Mesothelial cell of epicardium (in vitro differentiated cells): ENCODE measurements at places on chromosomes 16 and 17. TPM values are rescaled to one million over a fixed set of nuclear protein-coding genes. Genes with fewer than 3 reads are reported as not detected.
A peak's percentile ranks its signal among the peaks of the same experiment; 100 is the strongest.

The MT1G gene
- total RNA-seq: not detected in 3 replicates

The NHLRC4 gene
- total RNA-seq: 2.3 to 3.0 TPM (median 2.7 TPM) in 3 replicates

The PRR29 gene
- total RNA-seq: 1.9 to 2.0 TPM (median 2.0 TPM) in 3 replicates

- H3K4me1 ChIP-seq: no peaks in the 10 kb centered on the region
- DNase-seq: no peak
- no peak overlapping the region for H3K27ac ChIP-seq
- peaks cover 6% of the 10 kb centered on the region for H3K27me3 ChIP-seq
- H3K36me3 ChIP-seq: no peaks in the 10 kb centered on the region
Observed at GRCh38 chr16:60318486-60318885, 1584.4 kb upstream of the GOT2 start.

DNA sequence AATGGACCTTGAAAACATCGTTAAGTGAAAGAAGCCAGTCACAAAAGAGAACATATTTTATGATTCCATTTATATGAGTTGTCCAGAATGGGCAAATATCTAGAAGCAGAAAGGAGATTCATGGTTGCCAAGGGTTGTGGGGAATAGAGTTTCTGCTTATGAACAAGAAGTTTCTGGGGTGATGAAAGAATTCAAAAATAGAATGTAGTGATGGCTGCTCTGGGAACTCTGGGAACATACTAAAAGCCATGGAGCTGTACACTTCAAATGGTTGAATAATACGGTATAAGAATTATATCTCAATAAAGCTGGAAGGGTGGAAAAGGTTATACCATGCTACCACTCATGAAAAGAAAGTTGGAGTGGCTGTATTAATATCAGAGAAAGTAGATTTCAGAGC lies 18.5 kb downstream of the AKTIP start:
- no peak overlapping the region for H3K27ac ChIP-seq
- H3K36me3 ChIP-seq: peaks cover 67% of the 10 kb centered on the region
- H3K4me1 ChIP-seq: no peaks in the 10 kb centered on the region
- DNase-seq: no peak
- H3K27me3 ChIP-seq: no peaks in the 10 kb centered on the region

DNA sequence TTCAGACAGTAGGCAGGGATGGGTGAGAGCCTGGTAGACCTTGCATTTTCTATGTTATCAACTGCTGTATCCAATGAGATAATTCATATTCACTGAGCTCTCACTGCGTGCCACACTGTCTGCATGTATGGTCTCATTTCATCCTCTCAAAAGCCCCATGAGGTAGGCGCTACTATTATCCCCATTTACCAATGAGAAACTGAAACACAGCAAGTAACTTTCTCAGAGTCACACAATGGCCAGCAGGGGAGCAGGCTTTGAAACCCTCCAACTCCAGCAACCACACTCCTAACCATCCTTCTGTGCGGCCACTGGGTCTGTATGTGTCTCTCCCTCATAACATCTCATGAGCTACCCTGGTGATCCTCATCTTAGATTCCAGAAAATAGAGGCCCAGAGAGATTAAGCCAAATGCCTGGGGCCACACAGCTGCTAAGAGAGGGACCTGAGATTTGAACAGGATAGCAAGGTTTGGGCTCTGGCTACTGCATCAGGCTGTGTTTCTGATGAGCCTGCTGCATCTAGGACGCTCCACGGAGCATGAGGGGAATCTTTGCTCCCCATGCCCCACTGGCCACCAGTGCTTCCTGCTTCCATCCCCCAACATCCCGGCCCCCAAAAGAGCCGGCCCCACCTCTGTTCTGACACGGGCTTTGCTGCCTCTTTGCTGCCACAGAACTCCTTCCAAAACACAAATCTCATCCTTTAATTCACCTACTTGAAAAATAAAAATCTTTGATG lies 3.2 kb downstream of the CCR7 start:
- peaks cover 27% of the 10 kb centered on the region for H3K27me3 ChIP-seq
- no peaks in the 10 kb centered on the region for H3K36me3 ChIP-seq
- peak; percentile 2 for DNase-seq
- H3K4me3 ChIP-seq: no peak overlapping the region

DNA sequence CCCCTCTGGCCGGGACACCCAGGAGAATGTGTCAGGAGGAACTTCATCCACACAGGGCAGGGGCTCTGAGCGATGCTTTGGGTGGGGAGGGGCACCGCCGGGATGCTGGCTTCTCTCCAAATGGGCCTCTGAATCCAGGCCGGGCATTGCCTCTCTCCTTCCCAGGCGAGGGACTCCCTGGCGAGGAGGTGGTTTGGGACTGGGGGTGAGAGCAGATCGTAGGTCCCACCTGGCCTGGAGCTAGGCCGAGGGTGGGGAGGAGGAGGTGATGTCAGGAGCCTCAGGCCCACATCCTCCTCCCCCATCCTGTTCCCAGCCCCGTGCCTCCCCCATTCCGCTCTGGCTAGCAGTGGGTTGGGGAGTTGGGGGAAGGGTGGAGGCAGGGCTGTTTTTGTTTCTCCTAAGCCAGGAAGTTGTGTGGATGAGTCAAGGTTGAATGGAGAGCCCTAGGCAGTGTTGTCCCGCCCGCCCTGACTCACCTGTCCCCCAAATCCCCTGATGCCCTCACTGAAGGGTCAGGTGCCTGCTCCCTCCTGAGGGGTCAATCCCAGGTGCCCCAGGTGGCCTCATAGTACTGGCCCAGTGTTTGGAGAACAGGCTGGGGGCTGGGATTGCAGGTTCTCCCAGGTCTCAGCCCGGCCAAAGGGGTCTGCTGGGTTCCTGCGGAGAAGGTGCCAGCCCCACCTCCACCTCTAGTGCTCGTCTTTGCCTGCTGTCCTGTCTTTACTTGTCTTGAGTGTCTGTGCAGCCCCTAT lies 2.8 kb downstream of the GRB7 start:
- peak overlapping the region; percentile 95 for H3K27ac ChIP-seq
- H3K4me1 ChIP-seq: peaks cover 39% of the 10 kb centered on the region
- peaks cover 28% of the 10 kb centered on the region for H3K27me3 ChIP-seq
- no peak for DNase-seq

- H3K27ac ChIP-seq: peak overlapping the region; percentile 98
- no peak for DNase-seq
- H3K36me3 ChIP-seq: no peaks in the 10 kb centered on the region
- no peaks in the 10 kb centered on the region for H3K27me3 ChIP-seq
- peaks cover 61% of the 10 kb centered on the region for H3K4me1 ChIP-seq
- H3K4me3 ChIP-seq: peak overlapping the region; percentile 62
Observed at GRCh38 chr17:27240086-27240801, 53.7 kb upstream of the WSB1 start.

- no peaks in the 10 kb centered on the region for H3K27me3 ChIP-seq
- H3K27ac ChIP-seq: no peak overlapping the region
- H3K36me3 ChIP-seq: no peaks in the 10 kb centered on the region
Observed at GRCh38 chr16:629185-629832, 1.5 kb upstream of the WFIKKN1 start.

GRCh38 chr17:61029181-61029580 lies 351.5 kb downstream of the BCAS3 start:
- H3K27me3 ChIP-seq: no peaks in the 10 kb centered on the region
- peaks cover 22% of the 10 kb centered on the region for H3K4me1 ChIP-seq
- DNase-seq: no peak
- H3K4me3 ChIP-seq: no peak overlapping the region

DNA sequence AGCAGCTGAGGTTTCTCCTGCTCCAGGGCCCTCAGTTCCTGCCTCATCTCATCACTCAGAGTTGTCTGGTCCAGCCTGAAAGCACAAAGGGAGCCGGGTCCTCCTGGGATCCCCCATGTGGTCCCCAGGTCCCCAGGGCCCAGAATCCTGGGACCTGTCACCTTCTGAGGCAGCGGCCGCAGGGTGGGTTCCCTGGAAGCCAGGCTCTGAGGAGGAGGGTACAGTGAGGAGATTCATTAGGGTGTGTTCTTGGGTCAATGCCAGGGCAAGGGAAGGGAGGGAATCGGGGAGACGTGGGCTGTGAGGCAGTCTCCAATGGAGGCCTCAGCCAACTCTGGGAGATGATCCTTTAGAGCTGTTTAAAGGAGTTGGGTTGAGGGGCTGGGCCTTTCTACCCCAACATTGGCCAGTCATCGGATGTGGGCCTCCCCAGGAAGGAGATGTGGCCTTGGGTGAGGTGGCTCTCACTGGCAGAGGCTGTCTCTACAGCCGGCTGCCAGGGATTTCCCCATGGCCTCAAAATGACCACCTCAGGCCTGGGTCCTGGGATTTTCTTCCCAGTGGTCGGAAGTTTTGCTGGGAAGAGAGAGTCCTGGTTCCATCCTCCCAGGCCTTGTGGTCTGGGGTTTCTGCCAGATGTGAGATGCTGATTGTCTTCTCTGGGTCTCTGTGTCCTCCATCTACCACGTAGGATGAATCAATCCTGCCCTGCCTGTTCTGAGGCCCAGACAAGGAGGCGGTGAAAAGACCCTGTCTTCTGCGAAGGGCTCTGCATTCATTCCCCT lies 47.3 kb downstream of the NLRP1 start:
- H3K27ac ChIP-seq: no peak overlapping the region
